NCI-H460 (cell line): ENCODE measurements at places on chromosomes 2 and 18. TPM values are rescaled to one million over a fixed set of nuclear protein-coding genes. Genes with fewer than 3 reads are reported as not detected.

The SCG2 gene
- 11.2 and 13.0 TPM in 2 replicates for total RNA-seq

The CNNM4 gene
- 7.6 and 9.1 TPM in 2 replicates for total RNA-seq

The AQP12B gene
- not detected in 2 replicates for total RNA-seq

The ABCG5 gene
- total RNA-seq, result not detected in 2 replicates

The TNFAIP6 gene
- total RNA-seq, result 0.10 TPM in 1 of 2 replicates, not detected in the other

The HTR2B gene
- total RNA-seq, result not detected in 2 replicates

The GTF2A1L gene
- total RNA-seq, result 0.72 TPM in 1 of 2 replicates, not detected in the other

DNA sequence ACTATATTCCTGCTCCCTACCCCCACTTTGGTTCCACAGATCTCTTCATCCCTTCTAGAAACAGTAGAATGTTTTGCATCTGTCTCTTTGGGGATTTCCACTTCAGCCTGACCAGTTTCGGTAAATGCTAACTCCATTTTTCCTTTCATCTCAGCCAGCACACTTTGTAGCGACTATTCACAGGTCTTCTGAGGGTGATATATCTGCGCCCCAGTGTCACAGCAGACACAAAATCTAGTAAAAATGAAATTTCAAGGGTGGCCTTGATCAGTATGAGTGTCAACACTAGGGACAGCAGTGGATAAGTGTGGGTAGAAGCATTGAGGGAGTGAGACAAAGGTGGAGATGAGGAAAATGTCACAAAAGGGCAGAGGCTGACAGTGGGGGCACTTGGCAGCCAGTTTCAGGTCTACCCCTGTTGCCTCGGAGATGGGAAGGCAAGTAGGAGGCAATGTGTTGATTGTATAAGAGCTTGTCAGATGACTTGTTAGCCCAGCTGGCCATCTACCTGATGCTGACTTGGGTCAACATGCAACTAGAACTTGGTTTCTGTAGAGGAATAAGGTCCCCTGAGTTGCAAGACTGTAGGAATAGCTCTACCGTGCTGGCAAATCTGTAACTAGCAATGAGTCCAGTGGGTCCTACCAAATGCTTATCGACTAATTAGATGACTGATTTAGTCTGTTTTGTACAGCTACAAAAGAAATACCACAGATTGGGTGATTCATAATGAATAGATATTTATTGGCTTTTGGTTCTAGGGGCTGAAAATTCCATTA lies 60.7 kb downstream of the CXCR4 start:
- no peak for DNase-seq

GRCh38 chr2:3248754-3249475 lies 128.7 kb downstream of the EIPR1 start:
- no peak for DNase-seq

DNA sequence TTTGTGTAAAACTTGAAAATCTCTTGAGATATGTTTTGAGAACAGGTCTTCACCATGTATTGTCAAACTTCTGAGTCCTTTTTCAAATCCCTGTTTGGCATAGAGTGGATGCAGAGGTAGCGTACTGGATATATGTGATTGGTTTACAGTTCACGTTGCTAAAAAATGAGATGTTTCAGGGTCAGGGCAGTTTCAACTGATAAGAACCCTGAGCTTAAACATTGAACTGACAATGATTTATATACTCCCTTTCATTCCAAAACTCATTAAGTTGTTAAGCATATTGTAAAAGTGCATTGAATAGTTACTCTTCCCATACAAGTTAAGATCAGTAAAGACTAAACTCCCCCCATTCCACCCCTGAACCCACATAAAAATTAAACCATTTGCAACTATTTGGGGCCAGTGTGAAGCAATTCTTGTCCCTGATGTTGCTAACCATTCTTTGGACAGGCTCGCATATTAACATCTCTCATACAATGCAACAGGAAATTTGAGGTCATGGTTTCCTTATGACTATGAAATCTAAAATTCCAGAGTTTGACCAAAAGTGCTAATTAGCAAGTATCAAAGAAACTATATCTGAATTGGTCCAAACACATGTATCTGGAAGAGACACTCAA lies 470.9 kb upstream of the ACVR2A start:
- no peak for DNase-seq

DNA sequence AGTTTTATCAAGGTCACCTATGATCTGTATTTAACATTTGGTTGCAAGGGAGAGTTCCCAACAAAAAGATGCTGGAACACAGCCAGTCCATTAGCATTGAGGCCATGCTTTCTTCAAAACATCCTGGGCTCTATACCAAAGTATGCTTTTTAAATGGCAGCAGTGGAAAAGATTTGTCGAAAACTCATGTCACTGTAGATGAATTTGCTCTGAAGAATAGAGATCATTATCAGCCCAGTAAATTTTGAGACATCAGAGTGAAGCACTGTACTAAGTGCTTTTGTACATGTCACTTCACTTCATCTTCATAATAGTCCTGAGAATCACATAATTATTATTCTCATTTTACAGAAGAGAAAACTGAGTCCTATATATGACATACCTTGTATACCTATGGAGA lies 189.8 kb downstream of the CAMKMT start:
- DNase-seq, result no peak

GRCh38 chr2:136905779-136906178 lies 140.4 kb downstream of the THSD7B start:
- DNase-seq, result no peak

GRCh38 chr2:136234261-136234660 lies 116.3 kb upstream of the CXCR4 start:
- no peak for DNase-seq

GRCh38 chr2:223797811-223798721 lies 39.3 kb downstream of the AP1S3 start:
- peak; percentile 70 for DNase-seq

DNA sequence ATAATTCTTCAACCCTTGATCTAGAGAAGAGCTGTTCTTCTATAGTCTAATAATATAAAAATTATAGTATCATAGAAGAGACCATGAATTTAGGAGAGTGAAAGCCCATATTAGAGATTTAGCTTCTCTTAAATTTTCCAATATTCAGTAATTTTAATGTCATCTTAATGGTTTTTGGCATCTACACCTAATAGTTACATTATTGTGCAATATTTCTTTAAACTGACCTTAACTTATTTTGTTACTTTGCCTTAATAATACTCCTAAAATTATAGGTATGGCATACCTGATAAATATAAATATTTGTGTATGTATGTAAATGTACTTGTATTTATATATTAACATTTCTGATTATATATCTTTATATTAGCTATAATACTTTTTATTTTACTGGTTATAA lies 78.0 kb upstream of the CWC22 start:
- DNase-seq, result no peak

GRCh38 chr2:16406496-16407289 lies 258.9 kb downstream of the CYRIA start:
- DNase-seq, result no peak

DNA sequence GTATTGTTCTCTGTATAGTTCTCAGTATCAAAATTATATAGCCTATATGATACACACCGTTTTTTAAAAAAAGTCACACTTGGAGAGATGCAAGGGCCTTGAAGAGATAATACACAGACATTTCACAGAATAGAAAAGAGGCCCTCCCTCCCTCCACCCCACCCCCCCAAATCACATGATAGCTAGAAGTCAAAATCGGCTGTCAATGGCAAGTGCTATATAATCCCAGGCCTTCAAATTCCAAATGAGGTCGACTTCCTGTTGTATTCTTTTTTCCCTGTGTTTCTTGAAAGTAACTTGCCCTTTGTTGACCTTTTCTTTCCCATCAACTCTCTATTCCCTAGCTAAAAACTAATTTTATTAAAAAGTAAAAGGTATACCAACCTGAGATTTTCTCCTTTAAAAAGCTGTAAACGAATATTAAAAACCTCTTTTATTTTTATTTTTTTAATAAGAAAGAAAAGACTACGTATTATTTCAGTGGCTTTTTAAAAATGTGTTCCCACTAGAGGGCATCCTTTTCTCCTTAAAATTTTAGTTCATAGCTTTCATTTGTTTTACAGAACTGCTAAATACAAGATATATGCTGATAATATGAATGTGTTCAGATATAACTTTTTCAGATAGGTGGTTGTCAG lies 46.6 kb downstream of the KCMF1 start:
- DNase-seq, result no peak

- DNase-seq, result no peak
Measured at GRCh38 chr2:72155737-72156136, 8.1 kb upstream of the CYP26B1 start.

DNA sequence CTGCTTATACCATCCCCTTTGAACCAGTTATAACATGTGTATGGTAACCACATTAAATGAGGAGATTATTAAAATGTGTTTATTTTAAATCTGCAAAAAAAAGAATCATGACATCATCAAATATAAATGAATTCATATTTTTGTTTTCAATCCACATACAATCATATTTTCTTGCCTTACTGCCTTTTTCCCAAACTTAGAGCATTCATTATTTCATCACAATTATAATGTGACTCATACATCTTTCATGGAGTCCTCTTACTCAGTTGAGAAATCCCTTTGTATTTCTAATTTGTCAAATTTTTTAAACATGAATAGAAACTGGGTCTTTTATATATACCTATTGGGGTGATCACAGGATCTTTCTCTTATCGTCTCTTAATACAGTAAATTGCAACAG lies 909.6 kb downstream of the DSC3 start:
- no peak for DNase-seq

DNA sequence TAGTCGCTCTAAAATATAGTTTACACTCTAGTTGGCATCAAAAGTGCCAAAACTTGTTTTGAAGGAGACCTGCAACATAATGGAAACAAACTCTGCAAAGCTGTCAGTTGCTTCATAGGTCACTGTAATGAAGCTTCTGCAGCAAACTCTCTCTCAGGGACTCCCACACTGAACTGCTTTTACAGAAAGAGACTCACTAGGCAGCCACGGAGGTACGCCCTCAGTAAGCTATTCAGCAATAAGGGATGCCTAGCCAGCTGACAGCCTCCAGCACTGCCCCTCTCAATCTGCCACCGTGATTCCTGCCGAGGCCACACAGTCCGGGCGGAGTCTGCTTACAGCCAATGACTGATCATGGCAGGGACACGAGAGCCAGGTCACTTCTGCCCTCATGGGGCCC lies 51.1 kb downstream of the COLEC12 start:
- no peak for DNase-seq

DNA sequence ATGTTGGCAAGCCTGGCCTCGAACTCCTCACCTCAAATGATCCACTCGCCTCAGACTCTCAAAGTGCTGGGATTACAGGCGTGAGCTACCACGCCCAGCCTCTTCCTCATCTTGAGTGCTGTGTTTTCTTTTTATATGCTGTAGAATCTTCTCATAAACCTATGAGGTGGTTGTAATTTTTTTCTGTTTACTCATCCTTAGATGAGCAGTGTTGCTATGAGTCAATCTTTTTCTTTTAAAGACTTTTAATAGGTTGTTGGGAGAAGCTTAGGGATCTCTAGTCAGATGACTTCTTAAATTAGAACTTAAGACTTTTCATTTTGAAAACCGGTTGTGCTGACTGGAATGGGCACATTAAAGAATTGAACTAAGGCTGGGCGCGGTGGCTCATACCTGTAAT lies 8.7 kb upstream of the AAK1 start:
- DNase-seq, result peak; percentile 48

- no peak for DNase-seq
Measured at GRCh38 chr18:31302991-31303390, 15.0 kb upstream of the DSG1 start.

DNA sequence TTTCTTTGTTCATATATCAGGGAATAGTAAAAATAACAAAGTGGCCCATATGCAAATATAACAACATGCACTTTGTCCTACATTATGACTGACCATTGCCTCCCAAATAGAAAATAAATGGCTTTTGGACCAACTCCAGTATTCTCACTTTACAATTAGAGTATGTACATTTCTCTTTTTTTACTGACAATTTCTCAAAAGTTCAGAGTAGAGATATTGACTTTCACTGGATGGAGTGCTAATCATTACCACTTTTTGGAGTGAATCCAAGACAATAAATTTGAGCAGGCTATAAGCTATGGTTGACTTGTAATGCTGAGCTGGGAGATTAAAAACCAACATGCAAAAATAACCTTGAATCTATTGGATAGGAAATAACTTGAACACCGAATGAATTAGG lies 987.4 kb downstream of the SUCLG1 start:
- DNase-seq, result no peak

DNA sequence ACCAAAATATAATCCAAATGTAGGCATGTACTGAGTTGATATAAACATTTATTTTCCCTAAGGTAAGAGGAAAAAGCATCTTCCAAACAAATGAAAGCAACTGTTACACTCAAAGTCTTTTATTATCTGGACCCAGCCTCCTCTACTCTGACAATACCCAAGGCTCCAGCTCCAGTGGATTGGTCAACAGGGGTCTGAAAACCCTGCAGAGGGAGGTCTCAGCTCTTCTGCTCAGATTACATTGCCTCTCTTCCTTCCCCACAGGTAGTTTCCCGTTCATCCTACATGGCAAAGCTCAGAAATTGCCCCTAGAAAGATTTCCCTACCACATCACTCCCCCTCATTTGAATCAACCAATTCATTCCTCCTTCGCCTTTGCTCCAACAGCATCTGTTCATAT lies 457.0 kb downstream of the METTL4 start:
- DNase-seq, result no peak

GRCh38 chr2:66271777-66272176 lies 163.1 kb upstream of the MEIS1 start:
- DNase-seq, result no peak

GRCh38 chr2:129813404-129813803 lies 166.1 kb upstream of the RAB6C start:
- DNase-seq, result no peak

DNA sequence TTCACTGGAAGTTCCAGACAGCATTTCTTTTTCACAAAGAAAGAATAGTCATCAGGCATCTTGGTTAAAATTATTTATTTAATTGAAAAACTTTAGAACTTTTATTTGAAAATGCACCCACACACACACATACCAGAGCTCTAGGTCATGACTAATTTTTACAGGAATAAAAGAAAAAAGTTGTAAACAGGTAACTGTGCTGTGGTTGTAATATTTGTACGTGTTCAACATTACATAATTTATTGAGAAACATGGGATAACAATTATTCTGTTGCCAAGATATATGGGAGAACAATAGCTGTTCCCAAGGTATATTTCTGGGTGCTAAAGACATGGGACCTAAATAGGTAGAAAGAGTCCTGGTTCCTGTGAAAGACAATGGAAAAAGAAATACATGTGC lies 104.9 kb downstream of the RIT2 start:
- no peak for DNase-seq

DNA sequence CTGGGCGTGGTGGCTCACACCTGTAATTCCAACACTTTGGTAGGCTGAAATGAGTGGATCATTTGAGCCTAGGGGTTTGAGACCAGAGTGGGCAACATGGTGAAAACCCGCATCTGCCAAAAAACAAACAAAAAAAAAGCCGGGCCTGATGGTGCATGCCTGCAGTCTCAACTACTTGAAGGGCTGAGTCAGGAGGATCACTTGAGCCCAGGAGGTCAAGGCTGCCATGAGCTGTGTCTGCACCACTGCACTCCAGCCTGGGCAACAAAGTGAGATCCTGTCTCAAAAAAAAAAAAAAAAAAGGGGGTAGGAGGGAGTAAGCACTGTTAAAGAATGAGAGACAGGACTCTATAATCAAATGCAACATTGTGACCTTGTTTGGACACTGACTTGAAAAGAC lies 54.6 kb downstream of the HDLBP start:
- no peak for DNase-seq
